ENCODE measurements at places on chromosomes 3 and 15.
A peak's percentile ranks its signal among the peaks of the same experiment; 100 is the strongest.

GRCh38 chr3:197424266-197424665, 125.9 kb upstream of the DLG1 start:
- no peak for DNase-seq

DNA sequence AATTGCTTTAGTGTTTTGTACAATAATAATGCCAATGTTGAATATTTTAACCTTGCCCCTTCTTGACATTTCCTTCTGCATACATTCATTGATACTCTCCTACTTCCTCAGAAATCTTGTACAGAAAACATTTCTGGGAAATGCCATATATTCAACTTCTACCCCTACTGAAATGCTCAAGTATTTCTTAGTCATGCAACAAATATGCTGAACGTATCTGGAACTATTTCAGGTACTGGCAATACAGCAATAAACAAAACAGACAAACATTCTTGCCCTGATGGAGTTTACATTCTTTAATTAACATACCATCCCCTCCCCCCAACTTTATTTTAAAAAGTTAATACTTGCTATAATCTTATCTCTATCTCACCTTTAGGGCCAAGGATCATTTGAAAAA, 147.2 kb downstream of the STAG1 start:
- DNase-seq: no peak

- no peak for DNase-seq
Observed at GRCh38 chr15:76480267-76480666, 143.7 kb downstream of the ISL2 start.

GRCh38 chr3:25350725-25351114, 77.3 kb upstream of the RARB start:
- DNase-seq: no peak

DNA sequence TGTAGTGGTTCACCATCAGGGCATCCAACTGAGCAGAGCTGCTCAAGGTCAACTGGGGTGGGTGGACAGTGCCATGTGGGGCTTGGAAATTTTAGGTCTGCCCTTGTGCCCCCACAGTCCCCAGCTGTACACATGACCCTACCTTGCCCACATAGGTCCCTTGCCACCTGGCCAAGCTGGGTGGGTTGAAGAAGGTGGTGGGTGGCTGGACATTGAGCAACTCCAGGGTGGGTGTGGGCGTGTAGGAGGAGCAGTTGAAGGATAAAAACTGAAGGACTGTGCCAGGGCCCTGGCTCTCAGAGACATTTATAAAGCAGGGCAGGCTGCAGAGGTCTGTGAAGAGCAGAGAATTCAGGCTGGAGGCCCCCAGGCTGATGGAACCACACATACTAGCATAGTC, 568 bp downstream of the CDHR4 start:
- no peak for DNase-seq

DNA sequence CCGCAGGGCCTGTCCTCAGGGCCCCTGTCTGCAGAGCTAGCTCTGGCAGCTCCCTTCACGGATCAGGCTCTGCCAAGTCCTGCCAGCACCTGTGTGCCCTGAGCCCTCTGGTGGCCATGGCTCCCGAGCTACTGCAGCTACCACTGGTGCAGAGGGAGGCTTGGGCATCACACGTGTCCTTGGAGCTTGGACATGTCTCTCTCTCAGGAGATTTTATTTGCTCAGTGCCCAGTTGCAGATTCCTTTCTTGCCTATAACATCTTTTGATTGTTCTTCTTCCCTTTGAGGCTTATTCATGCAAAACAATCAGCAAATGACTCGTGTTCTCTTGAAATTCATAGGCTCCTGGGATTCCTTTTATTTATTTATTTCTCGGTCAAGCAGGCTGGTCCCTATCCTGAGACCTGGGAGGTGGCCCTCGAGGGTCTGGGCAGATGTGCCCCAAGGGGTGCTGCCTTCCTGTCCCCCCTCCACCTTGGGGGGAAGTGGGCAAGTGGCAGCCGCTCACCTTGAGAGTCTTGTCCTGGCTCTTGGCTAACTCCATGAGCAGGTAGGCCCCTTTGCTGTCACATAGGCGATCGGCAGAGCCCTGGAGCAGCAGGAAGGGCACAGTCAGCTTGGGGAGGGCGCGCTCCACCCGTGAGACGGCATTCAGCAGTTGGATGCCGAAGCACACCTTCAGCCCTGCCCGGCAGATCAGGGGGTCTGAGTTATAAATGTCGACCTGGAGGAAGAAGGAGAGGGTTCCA, 21.9 kb downstream of the ABTB1 start:
- peak; percentile 41 for DNase-seq

- no peak for DNase-seq
Observed at GRCh38 chr15:45855907-45856579, 221.2 kb downstream of the SQOR start.
